ENCODE measurements at places on chromosomes 3 and 15.

GRCh38 chr15:80991421-80991820 lies 1.8 kb upstream of the MESD start:
- DNase-seq: no peak

GRCh38 chr15:99732124-99732750 lies 1.0 kb downstream of the LYSMD4 start:
- no peak for DNase-seq

GRCh38 chr3:83140983-83141382 lies 1379.5 kb upstream of the GBE1 start:
- DNase-seq: no peak

DNA sequence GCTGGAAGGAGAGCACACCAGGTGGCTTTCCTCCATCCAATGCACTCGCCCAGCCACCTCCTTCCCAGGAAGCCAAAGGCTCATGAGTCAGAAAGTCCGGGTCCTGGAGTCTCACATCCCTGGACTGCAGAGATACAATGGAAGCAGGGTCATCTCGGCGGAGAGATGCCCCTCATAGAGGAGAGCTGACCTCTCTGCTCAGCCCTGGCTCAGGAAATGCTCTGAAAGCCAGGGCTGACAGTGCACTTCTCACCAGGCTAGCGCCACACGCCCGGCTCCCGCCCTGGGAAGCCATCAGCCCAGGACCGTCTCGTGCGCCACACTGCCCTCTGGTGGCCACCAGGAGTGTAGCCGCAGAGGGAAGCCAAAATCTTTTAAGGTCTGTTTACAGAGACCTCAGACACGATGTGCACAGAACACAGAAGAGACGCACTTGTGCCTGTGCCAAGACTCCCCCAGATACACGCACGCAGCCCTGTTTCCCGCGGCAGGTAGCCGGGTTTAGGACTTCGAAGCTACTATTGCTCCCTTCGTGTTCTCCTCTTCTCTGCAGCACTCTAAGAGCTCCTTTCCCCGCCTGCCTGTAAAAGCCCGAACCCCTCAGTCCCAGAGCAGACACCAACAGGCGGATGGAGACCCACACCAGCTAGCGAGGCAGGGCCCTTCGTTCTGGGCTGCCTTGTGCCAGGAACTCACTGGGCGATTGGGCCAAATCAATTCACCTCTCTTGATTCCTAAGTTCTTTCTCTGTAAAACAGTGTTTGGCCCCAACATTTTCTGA lies 9.7 kb downstream of the NTRK3 start:
- peak; percentile 44 for DNase-seq

GRCh38 chr15:79595306-79595705 lies 163.2 kb downstream of the MINAR1 start:
- no peak for DNase-seq

DNA sequence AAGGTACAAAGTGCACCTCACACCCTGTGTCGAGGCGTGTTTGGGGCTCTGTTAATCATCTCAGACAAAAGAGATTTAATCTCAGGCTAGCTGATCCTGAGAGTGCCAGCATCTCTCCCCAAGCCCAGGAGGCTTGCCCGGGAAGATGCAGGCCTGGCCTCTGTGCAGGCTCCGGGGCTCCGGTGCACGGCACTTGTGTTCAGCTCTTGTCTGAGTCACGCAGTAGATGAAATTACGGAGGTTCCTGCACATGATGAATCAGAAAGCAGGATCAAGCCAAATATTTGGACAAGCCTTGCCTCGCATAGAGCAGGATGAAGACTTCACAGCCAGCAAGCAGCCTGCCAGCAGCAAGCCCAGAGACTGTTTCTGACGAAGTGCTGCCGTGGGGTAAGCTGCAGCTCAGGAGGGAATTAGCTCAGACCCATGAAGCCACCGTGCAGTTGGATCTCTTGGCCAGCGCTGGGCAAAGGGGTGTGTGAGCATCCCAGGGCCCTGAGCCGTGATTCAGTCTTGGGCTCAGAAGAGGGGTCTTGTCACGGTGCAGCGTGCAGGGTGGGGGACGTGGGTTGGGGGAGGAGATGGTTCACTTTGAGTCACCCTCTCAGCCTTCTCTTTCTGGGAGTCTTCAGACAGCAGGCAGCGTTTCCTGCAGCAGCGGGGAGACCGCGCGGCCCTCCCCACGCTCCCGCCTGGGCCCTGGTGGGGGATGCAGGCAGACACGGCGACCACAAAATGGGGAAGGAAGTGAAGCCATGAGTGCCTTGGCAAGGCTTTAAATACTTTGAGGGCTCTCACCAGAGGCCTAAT lies 89.2 kb upstream of the MEF2A start:
- peak; percentile 34 for DNase-seq

DNA sequence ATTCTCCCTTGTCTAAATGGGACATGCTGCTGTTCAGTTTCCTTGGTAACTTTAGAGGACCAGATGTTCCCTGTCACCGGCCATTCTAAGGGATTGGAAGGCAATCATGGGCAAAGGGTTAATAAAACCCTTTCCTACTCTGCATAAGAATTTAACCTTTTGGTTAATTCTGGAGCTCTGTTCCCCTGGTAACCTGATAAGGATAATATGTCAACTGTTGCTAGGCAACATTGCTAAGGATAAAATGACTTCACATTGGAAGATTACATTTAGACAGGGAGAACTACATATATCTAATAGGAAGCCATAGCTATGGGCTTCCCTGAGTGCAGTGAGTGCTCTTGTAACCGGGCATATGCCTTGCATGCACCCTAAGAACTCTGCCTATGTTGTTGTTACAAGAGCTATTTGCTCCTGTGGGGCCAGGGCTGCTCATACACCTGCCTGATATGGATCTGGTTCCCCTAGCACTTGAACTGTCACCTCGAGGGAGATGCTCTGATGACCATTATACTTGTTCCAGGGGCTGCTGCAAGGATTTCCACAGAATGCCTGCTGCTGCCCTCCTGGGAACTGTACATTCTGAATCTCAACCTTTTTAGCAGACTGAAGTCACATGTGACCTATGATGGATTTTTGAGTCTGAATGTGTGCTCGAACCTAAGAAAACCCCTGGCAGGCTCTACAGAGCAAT lies 326.3 kb upstream of the PDZRN3 start:
- no peak for DNase-seq

GRCh38 chr3:99928771-99929744 lies 111.4 kb downstream of the CMSS1 start:
- DNase-seq: no peak

DNA sequence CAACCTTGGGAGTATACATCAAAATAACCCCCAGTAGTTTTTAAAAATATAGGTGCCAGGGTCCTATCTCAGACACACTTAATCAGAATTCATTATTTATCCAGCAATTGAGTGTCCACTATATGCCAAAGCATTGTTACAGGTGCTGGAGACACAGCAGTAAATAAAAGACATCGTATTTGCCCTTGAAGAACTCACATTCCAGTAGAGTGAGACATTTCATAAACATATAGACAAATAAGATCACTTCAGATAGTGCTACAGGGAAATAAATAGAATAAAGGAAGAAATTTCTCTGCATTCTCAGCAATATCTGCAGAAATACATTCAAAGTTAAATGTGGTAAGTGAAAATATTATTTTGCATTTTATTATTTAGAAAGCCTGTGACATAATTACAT lies 34.1 kb upstream of the ANKRD28 start:
- DNase-seq: no peak
